ENCODE measurements at places on chromosomes 6 and 20.

DNA sequence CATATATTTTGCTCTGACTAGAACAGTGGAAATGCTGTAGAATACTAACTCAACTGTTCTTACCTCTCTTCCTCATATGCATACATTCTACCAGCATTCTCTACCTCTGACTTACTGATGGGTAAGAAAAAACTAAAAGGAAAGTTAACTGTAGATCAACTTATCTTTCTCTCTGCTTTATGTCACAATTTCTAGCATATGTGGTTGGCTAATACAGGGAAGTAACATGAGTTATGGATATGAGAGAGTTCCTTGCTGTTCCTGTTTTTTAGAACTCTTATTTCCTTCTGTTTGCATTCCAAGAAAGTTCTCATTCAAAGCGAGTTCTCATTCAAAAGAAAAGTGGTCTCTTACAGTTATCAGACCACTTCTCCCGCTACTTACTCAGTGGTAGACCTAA, 226.8 kb upstream of the SGK1 start:
- DNase-seq = no peak

DNA sequence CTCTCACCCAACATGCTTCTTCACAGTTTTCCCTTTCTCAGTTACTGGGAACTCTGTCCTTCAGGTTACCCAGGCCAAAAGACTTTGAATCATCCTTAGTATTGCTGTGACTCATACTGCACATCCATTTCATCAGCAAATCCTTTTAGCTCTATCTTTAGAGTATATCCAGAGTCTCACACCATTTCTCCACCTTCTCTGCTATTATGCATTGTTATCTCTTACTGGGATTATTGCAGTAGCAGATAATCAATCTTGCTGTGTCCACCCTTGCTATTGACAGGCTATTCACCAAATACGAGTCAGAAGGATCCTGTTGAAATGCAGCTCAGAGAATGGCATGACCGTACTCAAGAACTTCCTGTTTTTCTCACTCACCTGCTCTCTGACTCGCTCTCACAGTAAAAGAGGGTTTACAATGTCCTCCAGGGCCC, 57.3 kb downstream of the BCKDHB start:
- no peak for DNase-seq

GRCh38 chr20:59084041-59084850, 41.7 kb upstream of the PRELID3B start:
- no peak for DNase-seq

DNA sequence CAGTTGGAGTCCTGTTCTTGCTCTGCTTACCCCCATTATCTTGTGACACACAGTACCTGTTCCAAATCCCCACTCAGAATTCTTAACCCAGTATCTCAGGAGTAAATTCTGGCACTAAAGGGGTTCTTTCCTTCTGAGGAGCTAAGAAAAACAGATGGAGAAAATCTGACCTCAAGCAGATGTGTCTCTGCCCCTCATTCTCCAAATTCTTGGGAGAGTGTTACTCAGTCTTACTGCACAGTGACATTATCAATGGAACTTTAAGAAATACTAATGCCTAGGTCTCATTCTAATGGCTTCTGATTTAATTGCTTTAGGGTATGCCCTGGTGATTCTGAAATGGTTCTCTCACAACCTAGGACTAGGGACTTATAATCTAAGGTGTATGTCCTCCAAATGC, 40.6 kb upstream of the PTPRK start:
- no peak for DNase-seq

DNA sequence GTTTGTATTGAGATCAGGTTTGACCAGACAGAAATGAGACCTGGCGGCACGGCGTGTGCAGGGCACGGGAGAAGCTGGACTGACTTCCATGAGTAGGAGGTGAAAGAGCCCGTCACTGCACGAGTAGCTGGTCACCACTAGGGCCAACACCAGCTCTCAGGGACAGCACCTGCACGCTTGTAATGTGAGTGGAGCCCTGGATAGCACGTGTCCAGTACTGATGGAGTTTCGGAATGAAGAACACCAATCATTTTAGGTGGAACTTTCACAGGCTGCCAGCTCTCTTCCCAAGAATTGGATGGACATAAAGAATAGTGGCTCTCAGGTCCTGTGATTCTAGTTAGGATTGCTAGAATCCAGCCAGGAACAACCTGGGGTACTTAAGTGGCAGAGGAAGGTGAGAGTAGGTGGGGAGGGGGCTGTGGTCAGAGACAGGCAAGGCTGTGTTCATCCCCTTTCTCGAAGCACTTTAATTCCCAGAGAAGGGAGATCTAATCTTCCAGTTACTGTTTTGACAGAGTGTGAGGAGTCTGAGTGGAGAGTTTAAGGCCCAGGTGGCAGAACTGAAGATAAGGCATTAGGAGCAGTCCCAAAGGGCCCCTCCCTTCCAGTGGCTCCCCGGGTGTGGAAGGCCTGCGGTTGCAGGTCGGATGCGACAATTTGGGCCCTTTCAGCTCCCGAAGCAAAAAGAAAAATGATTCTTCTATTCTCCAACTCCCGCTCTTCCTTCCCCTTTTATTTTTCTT, 314.8 kb downstream of the QKI start:
- DNase-seq = no peak

- no peak for DNase-seq
Observed at GRCh38 chr20:848193-848592, 14.7 kb downstream of the FAM110A start.

- no peak for DNase-seq
Observed at GRCh38 chr6:157825243-157825904, 2.3 kb downstream of the SNX9 start.

GRCh38 chr20:1391640-1392442, 1.0 kb downstream of the FKBP1A start:
- no peak for DNase-seq

GRCh38 chr6:165841153-165841558, 178.1 kb upstream of the PDE10A start:
- DNase-seq = no peak

DNA sequence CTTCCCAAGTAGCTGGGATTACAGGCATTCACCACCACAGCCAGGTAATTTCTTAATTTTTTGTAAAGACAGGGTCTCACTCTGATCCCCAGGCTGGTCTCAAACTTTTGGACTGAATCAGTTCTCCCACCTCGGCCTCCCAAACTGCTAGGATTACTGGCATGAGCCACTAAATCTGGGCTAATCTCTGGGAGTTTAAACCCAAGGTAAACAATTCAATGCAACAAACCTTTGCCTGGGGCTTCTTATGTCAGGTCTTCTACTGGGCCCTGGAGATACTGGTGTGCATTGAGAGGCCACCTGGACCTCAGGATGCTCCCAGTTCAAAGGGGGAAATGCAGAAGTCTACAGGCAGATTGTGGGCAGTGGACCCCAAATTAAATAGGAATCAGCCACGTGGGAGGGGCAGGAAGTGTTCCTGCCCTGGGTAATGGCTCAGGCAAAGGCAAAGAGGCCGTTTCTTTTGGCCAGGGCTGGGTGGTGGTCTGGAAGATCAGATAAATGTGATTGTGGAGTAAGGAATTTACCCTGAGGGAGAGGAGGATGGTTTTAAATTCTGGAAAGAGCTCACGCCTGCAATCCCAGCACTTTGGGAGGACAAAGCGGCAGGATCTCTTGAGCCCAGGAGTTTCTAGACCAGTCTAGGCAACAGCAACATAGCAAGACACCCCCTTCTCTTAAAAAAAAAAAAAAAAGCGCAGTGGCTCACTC, 1.3 kb upstream of the MYBL2 start:
- DNase-seq = no peak

GRCh38 chr6:52227495-52227894, 16.8 kb downstream of the IL17F start:
- no peak for DNase-seq

GRCh38 chr20:13874394-13875157, 89.7 kb downstream of the NDUFAF5 start:
- DNase-seq = no peak

GRCh38 chr6:53741034-53741823, 53.6 kb upstream of the LRRC1 start:
- no peak for DNase-seq

DNA sequence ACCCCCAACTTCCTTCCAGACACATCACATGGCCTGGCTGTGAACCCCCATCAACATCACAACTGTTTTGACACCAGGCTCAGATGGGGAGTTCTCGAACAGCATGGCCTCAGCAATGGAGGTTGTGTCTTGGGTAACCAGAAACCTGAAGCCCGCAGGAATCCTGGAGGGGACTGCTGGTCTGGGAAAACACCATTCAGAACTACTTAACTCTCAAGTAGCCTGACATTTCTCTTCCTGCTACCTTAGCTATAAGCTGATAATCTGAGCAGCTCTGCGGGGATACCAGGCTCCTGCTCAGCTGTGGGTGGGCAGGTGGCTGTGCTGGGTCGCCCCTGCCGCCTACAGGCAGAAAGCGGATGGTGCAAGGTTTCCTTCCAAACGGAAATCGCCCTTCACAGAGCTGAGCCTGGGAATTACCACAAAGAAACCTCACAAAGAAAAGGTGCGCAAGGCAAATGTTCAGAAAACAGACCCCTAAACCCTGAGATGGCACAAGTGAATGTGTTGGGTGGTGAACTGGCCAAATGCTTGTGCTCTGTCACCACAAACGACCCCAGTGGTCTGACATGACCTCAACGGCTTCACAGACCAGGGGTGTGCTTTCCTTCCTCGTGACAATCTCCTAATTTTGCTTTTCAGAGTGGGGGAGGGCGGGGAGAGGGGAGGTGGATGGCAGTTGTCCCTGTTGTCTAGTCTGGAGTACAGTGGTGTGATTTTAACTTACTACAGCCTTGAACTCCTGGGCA, 29.5 kb downstream of the SNX5 start:
- DNase-seq = peak; percentile 71

GRCh38 chr20:23235173-23236027, 115.2 kb upstream of the NXT1 start:
- peak; percentile 39 for DNase-seq

DNA sequence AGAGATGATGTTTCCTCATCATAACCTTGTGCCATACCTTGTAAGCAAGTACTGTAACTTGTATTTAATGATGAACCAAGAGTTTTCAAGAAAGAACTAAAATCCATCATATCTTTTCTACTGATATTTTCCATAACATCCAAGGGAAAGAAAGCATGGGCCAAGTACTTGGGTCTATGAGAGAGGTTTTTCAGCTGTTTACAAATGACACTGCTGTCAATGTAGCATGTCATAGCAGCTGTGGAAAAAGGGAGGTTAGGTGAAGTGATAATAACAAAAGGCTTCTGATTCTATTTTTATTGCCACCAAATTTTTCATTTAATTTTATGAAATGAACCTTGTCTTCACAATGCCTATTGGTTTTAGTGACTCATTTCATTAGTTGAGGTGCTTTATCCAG, 482.3 kb downstream of the LMBRD1 start:
- DNase-seq = no peak

DNA sequence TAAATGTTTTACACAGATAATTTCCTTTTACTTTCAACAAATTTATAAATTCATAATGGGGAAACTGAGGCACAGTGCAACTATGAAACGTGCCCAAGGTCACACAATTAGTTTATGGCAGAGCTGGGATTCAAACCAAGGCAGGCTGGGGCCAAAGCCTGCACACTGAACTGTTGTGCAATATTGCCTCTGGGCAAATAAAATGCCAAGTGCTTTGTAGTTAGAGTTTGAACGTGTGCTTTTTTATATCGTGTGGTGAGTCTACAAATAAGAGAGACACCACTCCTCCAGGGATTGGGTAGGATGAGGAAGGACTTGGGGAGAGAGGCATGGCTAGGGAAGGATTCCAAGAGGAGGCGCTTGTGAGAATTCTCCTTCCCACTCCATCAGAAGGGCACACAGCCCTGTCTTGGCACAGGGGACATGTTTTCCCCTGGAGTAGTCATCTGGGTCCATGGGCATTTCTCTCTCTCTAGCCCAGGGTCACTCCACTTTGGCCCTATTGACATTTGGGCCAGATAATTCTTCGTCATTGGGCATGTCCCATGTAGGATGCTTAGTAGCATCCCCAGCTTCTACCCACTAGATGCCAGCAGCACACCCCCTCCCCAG, 2.8 kb upstream of the CDH22 start:
- no peak for DNase-seq

- no peak for DNase-seq
Observed at GRCh38 chr20:37882961-37883712, 19.8 kb upstream of the VSTM2L start.

DNA sequence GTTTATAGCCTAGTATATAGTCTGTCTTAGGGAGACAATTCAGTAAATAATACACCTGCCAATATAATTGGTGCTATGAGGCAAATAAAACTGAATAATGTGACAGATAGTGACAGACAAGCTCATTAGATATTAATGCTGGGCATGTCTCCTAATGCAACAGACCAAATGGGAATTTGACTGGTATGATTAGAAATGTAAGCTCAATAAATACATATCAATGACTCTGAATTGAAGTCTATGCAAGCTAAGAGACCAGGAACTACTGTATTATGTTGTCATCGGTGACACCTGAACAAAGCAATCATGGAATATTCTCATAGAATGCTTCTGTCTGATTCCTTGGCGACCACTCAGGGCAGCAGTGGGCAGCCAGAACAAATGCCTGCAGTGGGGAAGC, 2.5 kb upstream of the SNX3 start:
- no peak for DNase-seq

DNA sequence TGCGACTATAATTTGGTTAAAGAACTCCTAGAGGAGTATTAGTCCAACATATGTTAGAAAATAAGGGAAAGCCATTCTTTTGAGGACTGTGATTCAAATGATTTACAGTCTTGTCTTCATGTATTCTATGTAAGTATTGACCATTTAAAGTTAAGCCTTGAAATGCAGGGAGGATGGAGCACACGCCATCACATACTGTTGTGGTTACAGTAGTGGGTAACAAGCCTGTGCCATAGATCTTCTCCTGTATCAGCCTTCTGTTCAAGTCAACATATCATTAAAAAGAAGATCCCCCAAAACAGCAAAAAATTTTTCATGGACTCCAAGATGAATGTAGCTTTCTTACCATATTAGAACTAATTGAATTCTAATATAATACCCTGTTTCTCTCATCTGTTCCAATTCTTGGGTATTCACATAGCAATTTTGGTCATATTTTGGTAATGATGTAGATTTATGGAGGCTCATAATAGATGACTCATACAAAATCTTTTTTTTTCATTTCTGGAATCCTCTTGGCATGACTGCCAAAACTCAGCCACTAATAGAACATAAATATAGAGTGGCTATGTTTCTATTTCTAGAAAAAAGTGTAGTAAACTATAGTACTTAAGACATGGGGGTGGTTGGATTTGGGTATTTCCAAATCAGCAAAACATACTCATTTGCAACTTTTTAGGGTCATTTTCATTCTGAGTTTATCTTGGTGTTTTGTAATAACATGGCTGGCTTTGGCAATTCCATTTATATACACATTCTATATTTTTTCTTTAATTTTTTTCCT, 413.5 kb downstream of the BCKDHB start:
- DNase-seq = no peak

- no peak for DNase-seq
Observed at GRCh38 chr6:5094327-5094726, 9.2 kb downstream of the PPP1R3G start.
